GM12891 (cell line): ENCODE measurements at places on chromosomes 5 and 9.

DNA sequence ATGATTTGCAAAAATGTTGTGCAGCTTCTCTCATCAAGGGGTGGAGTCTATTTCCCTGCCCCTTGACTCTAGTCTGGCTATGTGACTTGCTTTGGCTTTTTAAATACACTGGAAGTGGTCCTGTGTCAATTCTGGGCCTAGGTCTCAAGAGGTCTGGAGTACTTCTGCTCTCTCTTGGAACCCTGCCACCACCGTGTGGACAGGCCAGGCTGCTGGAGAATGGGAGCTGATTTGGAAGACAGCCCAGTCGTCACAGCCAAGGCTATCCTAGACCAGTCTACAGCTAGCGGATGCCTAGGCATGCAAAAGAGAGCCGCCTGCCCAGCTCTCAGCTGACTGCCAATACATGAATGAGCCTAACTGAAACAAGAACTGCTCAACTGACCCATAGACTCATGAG, 56.7 kb upstream of the CLINT1 start:
- DNase-seq: no peak

DNA sequence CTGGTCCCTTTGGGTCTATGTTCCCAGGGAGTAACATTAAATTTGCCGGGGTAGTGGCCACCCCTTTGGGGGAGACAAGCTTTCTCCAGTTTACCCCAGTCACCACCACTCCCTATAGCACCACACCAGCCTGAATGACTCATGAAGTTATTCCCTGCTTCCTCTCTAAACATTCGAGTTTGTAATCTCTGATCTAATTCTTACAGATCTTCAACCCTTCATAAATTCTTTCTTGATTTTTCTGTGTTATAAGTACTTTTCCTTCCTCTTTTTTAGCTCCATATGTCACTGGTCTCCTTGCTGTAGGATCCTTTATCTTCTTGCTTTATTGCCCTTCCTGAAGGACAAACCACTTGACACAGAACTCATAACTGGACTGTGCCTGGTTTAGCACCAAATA, 55.6 kb downstream of the GNA14 start:
- no peak for DNase-seq

DNA sequence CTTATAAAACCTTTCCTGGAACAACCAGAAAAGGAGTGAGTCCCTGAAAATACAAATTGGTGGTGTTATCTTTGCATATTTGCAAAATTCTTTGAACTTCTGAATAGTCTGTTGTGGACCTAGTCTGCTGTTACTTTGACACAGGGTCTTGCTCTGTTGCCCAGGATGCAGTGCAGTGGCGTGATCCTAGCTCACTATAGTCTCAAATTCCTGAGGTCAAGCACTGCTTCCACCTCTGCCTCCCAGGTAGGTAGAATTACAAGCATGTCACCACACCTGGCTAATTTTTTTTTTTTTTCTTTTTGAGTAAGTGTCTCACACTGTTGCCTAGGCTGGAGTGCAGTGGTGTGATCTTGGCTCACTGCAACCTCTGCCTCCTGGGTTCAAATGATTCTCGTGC, 43.7 kb upstream of the SPRY4 start:
- DNase-seq: no peak

DNA sequence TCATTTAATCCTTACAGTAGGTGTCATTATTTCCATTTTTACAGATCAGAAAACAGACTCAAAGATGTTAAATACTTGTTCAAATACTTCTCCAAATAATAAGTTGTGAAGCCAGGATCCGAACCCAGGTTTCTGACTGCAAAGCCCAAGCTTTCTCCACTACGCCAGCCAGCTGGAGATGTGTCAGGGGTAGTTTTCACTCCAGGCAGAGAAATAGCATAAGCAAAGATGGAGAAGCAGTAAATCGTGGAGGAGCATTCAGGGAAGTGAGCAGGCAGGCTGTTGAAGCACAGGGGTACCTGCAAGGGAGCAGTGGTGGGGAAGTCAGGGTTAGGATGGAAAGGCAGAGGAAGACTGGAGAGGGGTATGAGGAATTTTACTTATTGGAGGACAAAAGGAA, 2.9 kb downstream of the TLN1 start:
- DNase-seq: no peak

DNA sequence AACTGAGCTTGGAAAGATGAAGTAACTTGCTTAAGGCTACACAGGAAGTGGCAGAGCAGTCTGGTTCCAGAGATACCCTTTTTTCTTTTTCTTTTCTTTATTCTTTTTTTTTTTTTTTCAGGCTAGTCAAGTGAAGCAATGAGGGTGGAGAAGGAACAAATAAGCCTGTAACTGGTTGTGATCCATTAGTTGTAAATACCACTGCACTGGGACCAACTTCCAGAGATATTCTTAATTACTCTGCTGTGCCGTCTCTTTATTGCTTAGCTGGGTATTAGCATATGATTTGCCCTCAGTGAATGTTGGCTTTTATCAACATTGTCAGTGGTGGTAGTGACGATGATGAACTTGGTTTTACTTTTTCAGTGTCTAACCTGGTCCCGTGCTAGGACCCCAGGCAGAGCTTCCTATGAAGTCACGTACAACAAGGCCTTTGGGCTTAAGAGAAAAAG, 26.7 kb downstream of the LNPEP start:
- DNase-seq: no peak

GRCh38 chr9:33993104-33993503, 55.6 kb downstream of the UBAP2 start:
- DNase-seq: no peak

DNA sequence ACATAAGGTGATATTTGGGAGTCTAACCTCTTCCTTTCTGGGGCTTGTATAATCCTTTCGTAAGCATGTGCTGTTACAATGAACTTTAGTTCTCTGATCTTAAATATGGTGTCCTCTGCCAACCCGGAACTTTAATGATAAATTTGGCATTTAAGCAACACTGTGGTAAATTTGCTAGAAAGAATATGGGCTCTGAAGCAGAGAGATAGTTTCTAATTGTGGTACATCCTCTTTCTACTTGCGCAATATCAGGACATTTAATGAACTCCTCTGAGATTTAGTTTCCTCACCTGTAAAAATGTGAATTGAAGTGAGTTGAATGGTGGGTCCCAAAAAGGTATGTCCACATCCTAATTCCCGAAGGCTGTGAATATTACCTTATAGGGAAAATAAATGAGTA, 364.7 kb downstream of the CAAP1 start:
- DNase-seq: no peak

GRCh38 chr5:80068246-80068636, 33.1 kb downstream of the THBS4 start:
- no peak for DNase-seq

DNA sequence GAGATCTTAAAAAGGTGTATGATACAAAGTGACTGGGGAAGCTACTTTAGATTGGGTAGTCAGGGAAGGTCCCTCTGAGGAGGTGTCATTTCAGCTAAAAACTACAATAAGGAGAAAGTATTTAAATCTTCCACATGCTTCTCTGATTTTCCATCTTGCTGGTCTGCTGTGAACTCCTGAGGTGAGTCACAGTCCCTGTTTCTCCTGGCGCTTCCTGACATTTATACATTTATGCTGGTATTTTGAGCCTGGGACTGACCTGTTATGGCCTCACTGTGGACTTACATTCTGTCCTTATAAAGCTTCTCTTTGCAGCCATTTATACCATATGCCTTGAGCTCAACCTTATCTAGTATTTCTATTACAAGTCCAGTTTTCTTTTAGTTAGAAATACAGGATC, 95.1 kb downstream of the MED27 start:
- DNase-seq: no peak

GRCh38 chr5:138967791-138968448, 92.8 kb upstream of the LRRTM2 start:
- DNase-seq: no peak

- no peak for DNase-seq
Observed at GRCh38 chr9:31030741-31031202, 1353.7 kb upstream of the ACO1 start.

- DNase-seq: no peak
Observed at GRCh38 chr9:98801969-98802371, 5.5 kb upstream of the GALNT12 start.

GRCh38 chr9:101674165-101674564, 64.3 kb downstream of the GRIN3A start:
- DNase-seq: no peak

DNA sequence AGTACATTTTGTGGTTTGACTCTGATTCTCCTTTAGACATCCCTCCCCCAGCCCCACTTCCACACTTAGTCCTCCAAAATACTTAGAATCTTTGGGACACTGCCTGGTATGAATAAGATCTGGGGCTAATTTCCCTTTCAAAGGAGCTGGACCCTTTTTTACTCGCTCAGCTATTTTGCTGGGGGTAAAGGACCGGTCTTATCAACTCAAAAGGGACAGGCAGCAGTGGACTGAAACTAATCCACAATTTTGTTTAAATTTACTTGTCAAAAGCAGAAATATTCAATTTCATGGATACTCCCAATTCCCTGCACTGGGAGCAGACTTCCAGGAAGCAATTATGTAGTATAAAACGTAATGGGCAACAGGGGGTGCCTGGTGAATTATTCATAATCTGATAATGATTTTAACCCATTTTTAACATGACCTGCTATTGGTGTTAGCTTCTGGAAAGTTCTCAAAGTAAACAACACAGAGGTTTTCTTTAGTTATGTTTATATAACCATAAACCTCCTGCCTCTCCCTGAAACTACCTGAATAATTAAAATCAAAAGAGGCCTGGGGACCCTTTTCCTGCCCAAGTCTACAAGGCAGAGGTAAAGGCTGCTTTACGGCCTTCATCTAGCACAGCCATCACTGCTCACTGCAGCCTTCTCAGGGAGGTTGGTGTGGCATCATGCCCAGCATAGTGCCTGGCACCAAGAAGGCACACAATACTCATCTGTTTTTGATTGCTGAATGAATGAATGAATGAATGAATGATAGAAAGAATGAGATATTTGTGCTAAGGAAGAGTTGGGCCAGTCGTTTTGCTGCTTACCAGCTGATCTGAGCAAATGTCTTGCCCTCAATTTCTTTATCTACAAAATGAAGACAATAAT, 44.2 kb upstream of the GNPDA1 start:
- DNase-seq: no peak

DNA sequence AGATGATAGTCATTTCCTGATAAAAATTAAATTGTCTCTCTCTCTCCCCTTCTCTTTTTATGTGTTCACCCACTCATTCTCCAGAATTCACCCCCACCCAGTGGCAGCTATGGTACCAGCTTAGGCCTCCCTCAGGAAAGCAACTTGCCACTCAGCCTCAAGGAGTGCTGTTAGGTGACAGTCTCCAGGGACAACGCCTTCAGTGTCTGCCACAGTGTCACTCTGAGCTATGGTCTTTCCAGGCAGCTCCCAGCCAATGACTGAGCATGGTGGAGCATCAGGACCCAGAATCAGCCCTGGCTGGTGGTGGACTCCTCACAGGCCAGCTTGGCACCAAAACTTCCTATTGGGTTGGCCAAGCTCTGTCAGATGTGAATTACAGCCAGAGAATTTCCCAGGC, 140.9 kb upstream of the PIK3R1 start:
- no peak for DNase-seq

DNA sequence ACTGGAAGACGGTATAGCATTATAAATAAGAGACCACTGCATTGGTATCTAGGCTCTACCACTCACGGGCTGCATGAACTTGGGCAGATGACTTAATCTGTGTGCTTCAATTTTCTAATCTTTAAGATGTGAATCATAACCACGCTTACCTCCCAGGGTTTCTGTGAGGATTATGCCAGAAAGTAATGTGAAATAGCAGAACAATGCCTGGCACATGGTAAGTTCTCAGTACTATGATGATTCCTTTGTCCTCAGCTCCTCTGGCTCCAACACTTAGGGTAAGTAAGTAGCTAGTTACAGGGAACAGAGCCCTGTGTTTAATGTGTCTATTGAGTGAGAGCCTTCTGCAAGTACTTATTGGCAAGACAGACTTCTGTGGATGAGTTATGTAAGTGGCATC, 31.1 kb downstream of the POU4F3 start:
- no peak for DNase-seq

GRCh38 chr5:98909363-98909762, 19.4 kb downstream of the CHD1 start:
- no peak for DNase-seq

DNA sequence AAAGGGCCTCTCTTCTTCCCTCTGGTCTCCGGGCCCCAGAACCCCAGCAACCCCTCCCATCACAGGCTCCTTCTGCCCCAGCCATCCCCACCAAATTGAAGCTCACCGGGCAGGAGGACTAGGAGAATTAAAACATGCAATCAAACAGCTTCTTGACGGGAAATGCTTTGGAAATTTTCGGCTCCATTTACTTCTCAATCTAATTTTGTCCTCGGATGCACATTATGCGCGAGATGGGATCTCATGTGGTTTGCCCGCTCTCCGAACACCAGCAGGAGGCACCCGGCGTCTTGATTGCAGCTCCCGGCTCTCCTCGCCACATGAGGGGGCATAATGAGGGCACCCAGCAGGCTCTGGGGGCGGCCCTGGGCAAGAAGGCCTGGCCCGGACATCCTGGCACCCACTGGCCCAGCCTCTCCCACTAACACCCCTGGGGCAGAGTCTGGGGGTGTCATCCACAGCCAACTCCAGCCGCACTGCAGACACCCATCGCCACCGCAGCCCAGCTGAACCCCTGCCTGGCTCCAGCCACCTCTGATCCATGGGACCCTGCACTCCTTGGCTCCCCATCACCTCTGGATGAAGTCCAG, 135.5 kb downstream of the PAX5 start:
- DNase-seq: no peak

GRCh38 chr9:6034954-6035353, 19.5 kb upstream of the RANBP6 start:
- no peak for DNase-seq

GRCh38 chr5:135880278-135880677, 15.4 kb downstream of the IL9 start:
- no peak for DNase-seq

- DNase-seq: no peak
Observed at GRCh38 chr5:94632024-94632423, 13.6 kb downstream of the SLF1 start.

GRCh38 chr5:93601071-93601801, 18.2 kb downstream of the NR2F1 start:
- no peak for DNase-seq

DNA sequence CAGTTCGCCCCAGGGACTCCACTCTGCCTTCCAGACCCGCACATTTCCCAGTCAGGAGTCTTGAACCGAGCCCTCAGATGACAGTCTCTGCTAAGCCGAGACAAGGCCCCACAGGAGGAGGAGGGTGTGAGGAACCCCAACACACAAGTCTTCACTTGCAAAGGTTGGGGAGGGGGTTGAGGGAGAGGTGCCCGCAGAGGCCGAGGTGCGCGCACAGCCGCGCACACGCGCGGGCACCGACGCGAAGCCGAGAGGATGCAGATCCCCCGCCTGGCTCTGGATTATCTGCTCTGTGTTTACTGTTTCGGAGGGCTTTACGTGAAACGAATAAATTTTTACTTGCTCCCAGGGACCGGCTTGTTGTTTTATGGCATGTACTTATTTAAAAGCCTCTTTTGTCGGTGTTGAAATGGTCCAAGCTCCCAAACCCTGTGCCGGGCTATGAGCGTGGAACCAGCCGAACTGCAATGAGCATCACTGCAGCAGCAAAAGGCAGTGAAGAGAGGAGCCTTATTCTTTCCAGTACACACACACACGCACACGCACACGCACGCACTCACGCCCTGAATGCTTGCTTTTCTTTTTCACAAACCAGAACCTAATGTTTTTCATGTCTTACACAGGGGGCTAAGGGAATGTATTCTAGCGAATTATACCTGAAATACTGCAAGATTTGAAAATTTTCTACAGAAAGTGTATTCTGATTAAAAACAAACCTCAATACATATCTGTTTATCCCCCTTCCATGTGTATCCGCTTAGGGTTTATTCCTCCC, 297.7 kb downstream of the PARP8 start:
- DNase-seq: no peak

GRCh38 chr9:38000332-38000731, 68.7 kb downstream of the SHB start:
- no peak for DNase-seq

GRCh38 chr5:124698770-124699169, 47.7 kb downstream of the ZNF608 start:
- no peak for DNase-seq
